Kidney glomerular epithelial cell (primary cell): ENCODE measurements at places on chromosomes 7 and 10.

DNA sequence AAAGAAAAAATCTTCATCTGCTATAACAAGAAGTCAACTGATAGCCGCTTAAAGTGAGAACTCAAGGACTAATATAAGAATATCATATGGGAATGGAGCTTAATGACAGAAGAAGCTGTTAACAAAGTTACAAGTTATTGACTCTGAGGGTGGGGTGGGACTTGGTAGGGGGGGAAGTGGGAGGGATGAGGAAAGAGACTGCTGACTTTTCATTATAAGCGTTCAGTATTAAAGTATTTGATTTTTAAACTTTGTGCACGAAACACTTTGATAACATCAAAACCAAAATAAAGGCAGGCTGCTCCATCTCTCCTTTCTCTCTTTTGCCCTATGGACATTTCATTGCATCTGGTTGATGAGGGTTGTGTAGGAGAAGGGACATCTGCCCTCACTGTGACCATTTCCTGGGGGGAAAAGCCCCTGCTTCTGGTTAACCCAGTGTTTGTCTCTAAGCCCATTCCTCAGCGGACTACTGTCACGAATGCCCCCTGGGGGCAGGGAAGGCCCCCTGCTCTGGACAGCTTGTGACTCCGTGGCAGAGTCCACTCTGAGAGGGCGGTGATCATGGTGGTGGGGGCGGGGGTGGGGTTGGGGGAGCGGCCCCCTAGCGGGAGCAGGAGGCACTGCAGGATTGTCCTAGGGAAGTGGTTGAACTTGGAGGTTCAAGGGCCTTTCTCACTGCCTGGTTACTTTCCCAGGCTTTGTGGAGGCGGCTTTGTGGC lies 17.4 kb downstream of the SLC13A4 start:
- DNase-seq = no peak

DNA sequence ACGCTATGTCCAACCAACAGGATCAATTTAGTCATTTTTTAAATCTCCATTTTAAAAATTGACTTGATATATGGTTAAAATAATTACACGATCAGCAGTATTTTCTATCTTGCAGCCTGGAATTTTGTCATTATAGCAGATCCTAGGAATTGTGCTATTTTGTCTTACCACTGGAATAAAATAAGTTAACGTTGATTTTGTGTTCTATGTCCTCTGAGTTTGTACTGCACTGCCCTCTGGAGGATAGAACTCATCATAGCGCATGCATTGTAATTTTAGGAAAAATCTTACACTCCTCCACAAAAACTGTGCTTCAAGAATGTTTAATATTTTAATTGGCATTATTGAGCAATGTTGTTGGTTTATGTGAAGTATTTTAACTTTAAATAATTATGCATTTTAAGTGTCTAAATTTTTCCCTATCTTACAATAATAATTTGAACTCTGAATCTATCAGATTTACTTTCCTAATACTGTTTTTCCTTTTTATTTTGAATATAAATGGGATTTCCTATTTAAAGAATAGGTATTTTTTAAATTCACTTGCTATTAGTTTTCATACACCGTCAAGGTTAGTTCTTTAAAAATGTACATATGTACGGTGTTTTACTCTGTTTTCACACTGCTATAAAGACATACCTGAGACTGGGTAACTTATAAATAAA lies 220.1 kb downstream of the PPP1R3A start:
- peak; percentile 11 for DNase-seq

- DNase-seq = no peak
Observed at GRCh38 chr7:67105377-67105776, 108.7 kb downstream of the TYW1 start.

DNA sequence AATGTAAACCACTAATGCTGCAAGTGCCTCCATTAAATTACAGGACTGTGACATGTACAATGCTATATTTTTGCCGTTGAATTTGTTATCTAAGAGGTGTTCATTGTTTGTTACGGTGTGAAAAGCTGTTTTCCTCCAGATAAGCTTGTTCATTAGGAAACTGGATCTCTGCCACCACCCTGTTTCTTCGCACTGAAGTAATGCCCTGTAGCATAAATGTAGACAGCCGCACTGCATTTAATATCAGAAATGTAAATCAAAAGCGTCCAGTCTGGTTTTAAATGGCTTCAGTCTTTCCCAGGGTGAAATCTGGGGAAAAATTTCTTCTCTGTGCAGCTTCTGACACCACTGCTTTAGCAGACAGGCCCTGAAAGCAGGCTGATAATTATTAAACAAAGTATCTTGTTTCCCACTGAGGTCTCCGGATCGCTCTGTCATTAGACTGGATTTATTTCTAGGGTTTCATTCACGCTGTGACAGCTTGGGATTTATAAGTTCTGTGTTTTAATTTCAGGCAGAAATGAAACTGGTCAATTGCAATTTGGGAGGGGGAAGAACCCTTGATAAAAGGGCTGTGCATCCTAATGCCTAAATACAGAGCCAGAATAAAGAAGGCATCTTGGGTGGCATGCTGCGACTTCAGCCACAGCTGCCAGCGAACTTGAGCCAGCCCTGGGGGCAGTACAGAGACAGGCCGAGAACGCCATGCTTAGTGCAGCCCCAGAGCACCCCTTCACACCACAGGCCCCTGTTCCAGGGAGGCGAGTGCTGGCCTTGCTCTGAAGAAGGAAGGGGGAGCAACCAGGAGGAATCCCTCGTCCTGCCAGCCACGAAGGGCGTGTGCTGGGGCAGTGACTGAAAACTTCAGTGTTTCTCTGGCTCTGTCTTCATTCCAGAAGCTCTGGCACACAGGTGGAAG lies 547.7 kb upstream of the GALNT17 start:
- DNase-seq = no peak

DNA sequence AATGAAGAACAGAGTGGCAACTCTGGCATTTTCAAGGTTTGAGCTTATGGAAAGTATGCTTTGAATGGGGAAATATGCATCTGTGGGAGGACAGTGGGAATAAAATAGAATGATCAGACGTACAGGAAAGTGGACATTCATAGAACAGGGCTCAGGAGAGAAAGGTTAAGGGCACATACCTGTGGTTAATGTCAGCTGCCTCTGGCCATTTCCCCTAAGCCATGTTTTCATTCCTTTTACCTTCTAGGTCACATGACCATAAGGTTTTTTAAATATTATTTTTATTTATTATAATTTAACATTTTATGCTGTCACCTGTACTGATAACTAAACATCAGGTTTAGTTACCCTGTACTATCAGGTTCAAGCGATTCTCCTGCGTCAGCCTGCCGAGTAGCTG lies 52.8 kb downstream of the LRRC4 start:
- DNase-seq = no peak

GRCh38 chr10:124224331-124225028 lies 131.1 kb upstream of the CHST15 start:
- no peak for DNase-seq

- no peak for DNase-seq
Observed at GRCh38 chr7:3240826-3241430, 60.1 kb upstream of the SDK1 start.

- no peak for DNase-seq
Observed at GRCh38 chr10:121497513-121498470, 100.5 kb downstream of the FGFR2 start.
